GM13977 (cell line): ENCODE measurements at places on chromosomes 1 and 21.

GRCh38 chr1:149979972-149980540, 30.5 kb downstream of the OTUD7B start:
- DNase-seq: peak; percentile 19

- DNase-seq: no peak
These were observed 14.4 kb downstream of the HEYL start for GRCh38 chr1:39625009-39625408.

- no peak for DNase-seq
These were observed 472.9 kb upstream of the RUNX1 start for GRCh38 chr21:35521852-35522505.

- no peak for DNase-seq
These were observed 44.8 kb downstream of the CLEC20A start for GRCh38 chr1:178452013-178452412.

GRCh38 chr1:47803815-47804501, 193.2 kb downstream of the TRABD2B start:
- no peak for DNase-seq

- no peak for DNase-seq
These were observed 14.0 kb downstream of the NES start for GRCh38 chr1:156663178-156663577.

GRCh38 chr21:35400233-35400939, 351.3 kb upstream of the RUNX1 start:
- DNase-seq: peak; percentile 69

GRCh38 chr1:235823684-235824083, 43.0 kb downstream of the LYST start:
- DNase-seq: no peak

GRCh38 chr1:90319918-90320317, 325.0 kb downstream of the ZNF326 start:
- no peak for DNase-seq

GRCh38 chr1:32651461-32652073, 559 bp downstream of the RBBP4 start:
- no peak for DNase-seq

DNA sequence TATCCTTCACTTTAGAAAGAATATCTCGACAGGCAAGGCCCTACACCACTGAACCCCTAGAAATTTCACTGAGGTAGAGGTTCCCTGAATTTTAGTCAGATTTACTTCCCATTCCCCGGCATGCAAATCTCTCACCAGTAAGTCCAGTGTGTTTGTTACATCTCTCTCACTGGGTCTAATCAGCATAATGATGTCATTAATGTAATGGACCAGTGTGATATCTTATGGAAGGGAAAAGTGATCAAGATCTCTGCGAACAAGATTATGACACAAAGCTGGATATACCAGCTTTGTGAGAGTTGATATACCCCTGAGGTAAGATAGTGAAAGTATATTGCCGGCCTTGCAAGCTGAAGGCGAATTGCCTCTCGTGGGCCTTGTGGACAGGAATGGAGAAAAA, 7.9 kb downstream of the RNU11 start:
- DNase-seq: no peak

DNA sequence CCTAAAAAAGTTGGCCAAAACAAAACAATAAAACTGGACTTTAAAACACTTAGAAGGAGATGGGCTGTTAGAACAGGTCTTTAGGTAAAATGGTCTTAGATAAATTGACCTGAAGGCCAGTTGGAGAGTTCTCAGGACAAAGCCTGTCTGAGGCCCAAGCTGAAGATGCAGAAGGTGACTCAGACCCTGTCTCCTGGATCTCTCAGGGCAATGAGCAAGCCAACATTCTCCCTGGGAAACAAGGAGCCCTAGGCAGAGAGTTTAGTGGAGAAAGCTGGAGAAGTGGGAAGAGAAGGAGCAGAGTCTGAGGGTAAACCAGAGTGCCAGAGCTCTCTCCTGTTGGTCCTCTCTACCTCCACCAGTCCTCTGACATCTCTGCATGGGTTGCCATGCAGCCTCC, 70.1 kb downstream of the FCRL5 start:
- DNase-seq: no peak

GRCh38 chr1:82845866-82846265, 1045.1 kb downstream of the ADGRL2 start:
- DNase-seq: no peak

- no peak for DNase-seq
These were observed 208.1 kb upstream of the VAMP3 start for GRCh38 chr1:7562729-7563605.

DNA sequence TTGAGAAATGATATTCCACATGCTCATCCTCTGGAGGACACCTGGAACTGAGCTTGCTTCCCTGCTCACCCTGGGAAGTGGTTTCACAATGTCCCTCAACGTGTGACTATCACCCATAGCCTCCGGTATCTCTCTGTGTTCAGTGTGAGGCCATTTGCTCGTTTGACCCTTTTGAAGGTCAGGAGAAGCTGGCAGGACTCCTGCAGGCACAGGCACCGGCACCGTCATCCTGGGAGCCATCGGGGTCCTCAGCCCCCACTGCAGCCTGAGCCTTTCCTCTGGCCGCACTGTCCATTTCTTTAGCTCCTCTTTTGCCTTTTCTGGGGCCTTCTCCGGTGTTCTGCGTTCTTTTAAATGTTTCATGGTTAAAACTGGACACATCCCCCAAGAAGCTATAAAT, 159.6 kb upstream of the COL6A1 start:
- no peak for DNase-seq

DNA sequence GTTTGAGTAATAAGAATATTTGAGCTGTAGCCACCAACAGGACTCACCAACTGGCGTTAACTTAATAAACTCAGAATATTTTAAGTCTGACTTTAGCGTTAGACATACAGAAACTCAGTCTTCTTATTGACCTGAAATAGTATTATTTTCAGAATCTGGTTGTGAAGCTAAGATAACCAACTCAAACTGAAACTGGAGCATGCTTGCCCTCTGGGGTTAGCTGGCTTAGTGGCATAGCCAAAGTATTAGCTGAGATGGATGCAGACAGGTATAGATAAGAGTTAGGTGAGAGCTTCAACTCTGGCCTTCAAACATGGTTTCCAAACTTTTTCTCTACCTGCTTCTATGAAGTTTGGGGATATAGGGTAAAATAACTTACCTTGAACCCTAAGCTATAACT, 40.5 kb downstream of the AMY1C start:
- DNase-seq: no peak

DNA sequence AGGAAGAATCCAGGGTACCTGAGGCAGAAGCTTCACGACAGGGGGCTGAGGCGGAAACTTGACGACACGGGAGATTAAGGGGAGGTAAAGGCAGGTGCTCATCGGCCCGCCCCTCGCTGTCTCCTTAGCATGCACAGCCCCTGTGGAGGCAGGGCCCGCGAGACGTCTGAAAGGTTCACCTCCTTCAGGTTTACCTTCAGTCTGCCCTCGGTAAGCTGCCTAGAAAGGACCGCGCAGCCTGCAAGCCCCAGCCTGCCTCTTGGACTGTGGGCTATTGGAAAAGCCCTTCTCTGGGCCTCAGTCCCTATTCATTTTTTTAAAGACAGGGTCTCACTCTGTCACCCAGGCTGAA, 28.5 kb downstream of the KNCN start:
- no peak for DNase-seq

GRCh38 chr1:186046437-186047211, 312.4 kb downstream of the HMCN1 start:
- DNase-seq: no peak

- no peak for DNase-seq
These were observed 343.3 kb downstream of the SETD4 start for GRCh38 chr21:35716876-35717565.

DNA sequence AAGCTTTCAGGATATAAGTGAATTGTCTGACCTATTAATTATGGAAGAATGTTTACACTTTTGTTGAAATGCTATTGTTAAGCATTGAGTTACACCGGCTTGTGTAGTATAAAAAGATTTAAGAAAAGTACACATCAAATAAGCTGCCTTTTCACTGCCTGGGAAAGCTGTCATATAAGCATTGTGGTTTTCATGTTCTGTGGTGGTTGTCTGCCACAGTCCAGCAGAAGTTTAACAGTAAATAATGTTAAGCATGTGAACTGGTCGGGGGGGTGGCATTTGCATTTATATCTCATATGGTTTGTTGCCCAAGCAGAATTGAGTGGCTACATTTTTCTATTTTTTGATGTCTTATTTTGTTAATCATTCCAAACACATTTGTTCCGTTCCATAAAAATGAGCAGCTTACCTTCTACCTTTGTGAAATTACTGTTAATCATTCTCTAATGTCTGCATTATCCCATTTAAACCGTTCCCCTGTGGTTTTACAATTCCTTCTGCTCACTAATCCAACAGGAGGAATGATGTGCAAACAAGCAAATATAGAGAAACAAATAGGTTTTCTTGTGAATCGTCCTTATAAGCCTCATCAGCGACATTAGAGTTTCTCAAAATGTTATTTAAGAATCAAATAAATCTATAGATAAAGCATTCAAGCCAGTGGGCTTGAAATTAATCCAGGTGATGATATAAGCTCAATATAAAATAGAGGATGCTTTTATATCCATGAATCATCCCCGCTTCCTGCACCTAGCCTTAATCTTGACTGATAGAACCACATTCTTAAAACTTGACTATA, 160.8 kb upstream of the SAMSN1 start:
- DNase-seq: no peak
